T-helper 1 cell (primary cell): ENCODE measurements at places on chromosomes 2 and 18.

GRCh38 chr2:3300224-3300995, 77.2 kb downstream of the EIPR1 start:
- no peak for DNase-seq

GRCh38 chr2:238972146-238972445, 124.2 kb downstream of the TWIST2 start:
- no peak for DNase-seq

GRCh38 chr18:57122936-57123510, 23.9 kb upstream of the BOD1L2 start:
- DNase-seq, result no peak

- DNase-seq, result no peak
Measured at GRCh38 chr2:71174207-71174606, 43.8 kb downstream of the MPHOSPH10 start.

GRCh38 chr2:49661809-49662208, 507.5 kb upstream of the FSHR start:
- DNase-seq, result no peak
